ENCODE measurements at places on chromosomes 11 and 22.

- DNase-seq, result no peak
Observed at GRCh38 chr11:29159552-29160465, 857.0 kb downstream of the KCNA4 start.

DNA sequence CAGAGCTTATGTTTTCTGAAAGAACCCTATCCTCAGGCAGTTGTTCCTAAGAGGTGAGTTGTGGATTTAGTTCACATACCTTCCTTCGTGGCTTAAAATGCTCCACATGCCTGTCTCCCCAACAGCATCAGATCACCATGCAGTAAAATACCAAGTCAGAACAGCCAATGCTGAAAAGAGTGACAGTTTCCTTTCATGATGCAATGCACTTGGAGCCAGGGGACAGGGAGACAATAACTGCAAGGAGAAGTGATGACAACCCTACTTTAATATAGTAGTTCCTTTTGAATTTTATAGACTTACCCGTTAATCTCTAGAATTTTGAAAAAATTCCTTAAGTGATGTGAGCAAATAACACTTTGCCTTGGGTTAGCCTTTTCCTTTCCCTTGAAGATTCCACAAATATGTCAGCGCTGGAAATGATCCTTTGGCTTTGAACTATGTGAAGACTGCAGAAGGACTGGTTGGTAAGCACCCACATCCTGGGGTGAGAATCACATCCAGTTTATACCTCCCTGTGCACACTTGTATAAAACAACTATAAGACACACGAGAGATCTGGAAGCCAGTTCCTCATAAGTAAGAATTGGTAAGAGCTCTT lies 71.2 kb downstream of the PIWIL4 start:
- no peak for DNase-seq

GRCh38 chr11:131002145-131002544 lies 85.9 kb upstream of the SNX19 start:
- no peak for DNase-seq

GRCh38 chr11:101126551-101127196 lies 2.9 kb downstream of the PGR start:
- no peak for DNase-seq

- no peak for DNase-seq
Observed at GRCh38 chr11:112644410-112645131, 316.6 kb upstream of the NCAM1 start.

DNA sequence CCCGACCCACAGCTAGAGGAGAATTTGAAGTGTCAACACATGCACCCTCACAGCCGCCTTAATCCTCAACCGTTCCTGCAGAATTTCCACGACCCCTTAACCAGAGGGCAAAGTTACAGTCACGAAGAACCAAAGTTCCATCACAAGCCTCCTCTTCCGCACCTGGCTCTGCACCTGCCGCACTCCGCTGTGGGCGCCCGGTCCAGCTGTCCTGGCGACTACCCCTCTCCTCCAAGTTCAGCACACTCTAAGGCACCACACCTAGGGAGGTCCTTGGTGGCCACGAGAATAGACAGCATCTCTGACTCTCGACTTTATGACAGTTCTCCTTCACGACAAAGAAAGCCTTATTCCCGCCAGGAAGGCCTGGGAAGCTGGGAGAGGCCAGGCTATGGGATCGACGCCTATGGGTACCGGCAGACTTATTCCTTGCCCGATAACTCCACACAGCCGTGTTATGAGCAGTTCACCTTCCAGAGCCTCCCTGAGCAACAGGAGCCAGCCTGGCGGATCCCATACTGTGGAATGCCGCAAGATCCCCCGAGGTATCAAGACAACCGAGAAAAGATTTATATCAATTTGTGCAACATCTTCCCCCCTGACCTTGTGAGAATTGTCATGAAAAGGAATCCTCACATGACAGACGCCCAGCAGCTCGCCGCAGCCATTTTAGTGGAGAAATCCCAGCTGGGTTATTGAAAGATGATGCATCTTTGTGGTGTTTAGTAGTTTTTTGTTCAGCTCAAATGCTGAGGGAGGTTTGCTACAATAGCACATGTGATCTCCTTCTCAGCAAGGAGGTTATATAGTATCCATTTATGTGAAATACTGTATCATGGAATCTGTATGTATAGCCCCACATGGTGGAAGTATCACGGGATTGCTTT lies 72.1 kb downstream of the ZC3H12C start:
- DNase-seq, result no peak

GRCh38 chr11:62919476-62919875 lies 1.7 kb downstream of the CHRM1 start:
- DNase-seq, result no peak

GRCh38 chr22:17120281-17120680 lies 879 bp downstream of the TMEM121B start:
- peak; percentile 49 for DNase-seq

DNA sequence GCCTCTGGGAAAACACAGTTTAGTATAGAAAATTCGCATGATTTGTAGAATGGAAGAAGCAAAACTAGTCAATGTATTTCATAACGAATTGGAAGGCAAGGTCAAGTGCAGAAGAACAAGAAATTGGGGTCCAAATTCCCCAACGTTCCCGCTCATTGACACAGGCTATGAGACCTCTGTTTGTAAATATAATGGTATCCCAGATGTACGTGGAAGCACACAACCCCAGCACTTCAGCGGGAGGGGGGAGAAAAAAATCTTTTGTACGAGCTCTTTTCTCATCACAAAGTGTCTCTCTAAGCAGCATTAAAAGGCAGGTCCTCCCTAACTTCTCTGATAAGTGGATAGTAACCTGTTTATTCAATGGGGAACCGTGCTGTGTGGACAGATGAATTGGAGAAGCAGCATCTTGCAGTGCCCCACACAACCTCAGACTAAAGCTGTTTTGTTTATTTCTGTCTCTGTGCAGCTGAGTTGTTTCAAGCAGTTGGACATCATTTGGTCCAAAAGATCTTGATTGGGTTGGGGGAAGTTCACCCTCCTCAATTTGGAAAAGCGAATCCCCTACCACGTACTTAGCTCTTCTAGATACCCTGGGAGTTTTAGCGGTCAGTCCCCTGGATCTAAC lies 1.1 kb upstream of the GAB2 start:
- no peak for DNase-seq

DNA sequence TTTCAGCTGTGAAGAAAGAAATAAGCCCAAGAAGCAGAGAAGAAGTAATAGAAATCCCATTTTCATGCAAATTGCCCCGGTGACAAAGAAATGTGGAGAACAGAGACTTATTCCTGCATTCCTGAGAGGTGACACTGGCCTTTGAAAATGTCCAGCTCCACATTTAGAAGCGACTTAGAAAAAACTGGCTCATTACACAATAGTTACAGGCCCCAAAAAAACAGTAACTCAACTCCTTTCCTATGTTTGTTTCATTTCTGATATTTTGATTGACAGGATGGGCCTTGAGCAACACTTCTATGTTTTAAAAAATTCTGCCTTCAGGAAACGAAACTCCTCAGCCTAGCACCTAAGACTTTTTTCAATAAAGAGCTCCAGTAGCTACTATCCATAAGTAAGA lies 726.9 kb upstream of the TENM4 start:
- no peak for DNase-seq

DNA sequence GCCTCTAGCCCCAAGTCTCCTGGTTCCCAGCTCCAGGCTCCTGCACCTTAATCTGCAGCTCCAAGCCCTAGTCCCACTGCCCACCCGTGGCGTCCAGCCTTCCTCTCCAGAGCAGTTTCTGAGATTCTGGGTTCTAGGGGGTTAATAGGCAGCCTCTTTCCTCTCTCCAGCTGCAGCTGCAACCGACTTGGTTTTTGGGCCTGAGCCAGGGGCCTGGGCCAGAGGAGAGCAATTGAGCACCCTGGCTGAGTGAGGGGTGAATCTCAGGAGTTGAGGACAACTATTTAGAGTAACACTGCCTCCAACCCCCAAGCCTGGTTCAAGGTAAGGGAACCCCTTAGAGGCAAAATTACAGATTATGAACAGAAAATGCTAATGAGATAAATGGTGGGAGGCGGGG lies 9.0 kb upstream of the CHRM1 start:
- DNase-seq, result no peak

- no peak for DNase-seq
Observed at GRCh38 chr11:65133724-65134123, 595 bp downstream of the SYVN1 start.

DNA sequence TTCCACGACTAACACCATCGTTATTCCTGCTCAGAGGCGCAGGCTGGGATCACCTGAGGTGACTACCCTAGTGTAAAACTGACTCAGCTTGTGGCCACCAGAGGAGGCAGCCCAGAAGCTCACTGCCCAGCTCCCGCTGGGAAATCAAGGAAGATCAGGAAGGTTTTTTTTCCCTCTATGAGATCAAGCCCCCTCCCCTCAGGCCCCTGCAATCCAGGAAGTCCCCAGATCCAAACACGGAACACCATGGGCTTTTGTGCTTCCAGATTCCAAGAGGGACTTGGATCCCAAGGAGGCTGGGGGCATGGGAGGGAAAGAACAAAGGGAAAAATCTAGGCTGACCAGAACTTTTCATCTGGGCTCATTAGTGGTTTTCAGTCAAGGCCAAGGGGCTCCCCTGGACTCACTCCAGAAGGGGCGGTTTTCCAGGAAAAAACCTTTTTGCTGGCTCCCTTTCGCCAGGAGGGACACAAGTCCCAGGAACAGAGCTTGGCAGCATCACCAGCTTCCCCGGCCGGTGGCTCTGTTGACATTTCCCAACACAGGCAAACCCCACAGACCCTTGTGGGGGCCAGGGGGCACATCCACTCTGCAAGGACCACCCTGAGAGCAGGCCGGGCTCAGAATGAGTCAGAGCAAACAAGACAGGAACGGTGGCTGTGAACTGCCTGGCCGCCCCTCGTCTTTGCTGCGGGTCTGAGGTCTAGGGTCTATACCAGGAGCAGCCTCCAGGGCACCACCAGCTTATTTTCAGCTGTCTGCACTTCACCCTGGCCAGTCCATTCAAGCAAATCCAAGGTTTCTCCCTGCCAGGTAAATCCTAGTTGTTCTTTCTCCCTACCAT lies 36.8 kb downstream of the MYH9 start:
- DNase-seq, result no peak

DNA sequence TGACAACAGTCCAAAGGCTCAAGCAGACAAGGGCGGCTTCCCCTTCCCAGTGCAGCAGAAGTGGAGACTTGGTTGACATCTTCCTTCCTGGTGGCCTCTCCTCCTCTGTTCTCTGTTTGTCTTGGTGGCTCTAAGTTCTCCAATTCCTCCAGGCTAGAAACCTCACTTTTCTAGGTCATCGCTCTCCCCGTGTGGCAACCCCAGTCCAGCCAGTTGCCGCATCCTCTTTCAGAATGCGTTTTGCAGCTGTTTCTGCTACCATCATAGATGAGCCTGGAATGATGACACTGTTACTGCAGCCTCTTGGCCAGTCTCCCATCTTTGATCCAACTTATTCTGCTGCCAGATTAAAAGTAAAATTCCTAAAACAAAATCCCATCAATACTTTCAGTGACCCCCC lies 201.5 kb downstream of the TRIM29 start:
- no peak for DNase-seq

GRCh38 chr11:58965246-58965985 lies 26.1 kb downstream of the GLYATL1 start:
- DNase-seq, result no peak

DNA sequence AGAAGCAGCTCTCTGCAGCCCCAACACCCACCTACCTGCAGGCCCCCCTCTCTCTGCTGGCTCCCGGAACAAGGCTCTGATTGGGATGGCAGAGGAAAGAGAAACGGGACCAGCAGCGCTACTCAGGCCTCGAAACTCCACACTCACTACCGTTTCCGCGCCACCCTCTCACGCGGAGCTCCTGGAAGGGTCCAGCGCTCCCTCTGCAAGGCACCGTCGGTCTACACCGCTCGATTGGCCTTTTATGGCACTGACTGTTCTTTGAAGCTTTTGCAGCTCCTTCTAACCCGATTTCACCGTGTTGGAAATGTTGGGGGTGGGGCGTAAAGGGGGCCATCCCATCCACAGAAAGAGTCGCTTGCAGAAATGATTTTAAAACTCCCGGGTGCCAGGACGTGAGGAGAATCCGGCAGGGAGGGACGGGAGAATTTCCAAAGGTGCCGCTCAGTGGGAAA lies 323 bp upstream of the PANX1 start:
- no peak for DNase-seq

- DNase-seq, result no peak
Observed at GRCh38 chr11:27339941-27340340, 23.1 kb downstream of the CCDC34 start.

DNA sequence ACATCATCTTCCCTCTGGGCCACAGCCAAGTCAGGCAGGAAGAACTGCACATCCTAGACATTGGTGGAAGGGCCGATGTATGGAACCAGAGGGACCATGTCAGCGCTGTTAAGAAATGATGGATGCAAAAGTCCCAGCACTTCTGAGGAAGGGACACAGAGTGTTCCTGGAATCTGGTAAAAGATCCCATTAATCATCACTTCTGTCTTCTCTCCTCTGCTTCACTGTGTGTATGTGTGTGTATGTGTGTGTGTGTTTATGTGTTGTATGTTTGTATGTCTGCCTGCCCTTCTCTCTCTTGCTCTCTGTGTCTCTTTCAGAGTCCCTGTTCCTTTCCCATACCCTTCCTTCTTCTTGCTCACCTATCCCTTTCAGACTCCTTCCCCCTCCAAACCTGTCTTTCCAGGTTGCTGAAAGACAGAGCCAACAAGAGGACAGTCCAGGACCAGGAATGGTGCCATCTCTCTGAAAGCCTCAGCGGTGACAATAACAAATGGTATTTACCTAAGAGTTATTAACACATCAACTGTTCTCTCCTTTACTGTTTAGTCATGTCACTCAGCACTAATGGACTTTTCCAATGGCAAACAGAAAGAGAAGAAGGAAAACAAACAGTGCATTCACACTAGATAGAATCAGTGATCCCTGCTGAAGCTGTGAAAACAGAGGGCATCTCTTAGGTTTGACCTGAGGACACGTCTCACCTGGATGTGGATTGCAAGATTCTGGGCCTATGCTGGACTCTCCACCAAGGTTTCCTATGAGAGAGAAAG lies 47.1 kb downstream of the EHF start:
- no peak for DNase-seq

DNA sequence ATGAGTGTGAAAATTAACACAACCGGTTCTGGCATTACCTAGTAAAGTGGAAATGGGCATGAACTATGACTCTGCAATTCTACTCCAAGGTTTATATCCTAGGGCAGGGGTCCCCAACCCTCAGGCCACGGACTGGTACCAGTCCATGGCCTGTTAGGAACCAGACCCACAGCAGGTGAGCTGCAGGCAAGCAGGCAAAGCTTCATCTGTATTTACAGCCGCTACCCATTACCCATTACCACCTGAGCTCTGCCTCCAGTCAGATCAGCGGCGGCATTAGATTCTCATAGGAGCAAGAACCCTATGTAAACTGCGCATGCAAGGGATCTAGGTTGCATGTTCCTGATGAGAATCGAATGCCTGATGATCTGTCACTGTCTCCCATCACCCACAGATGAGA lies 49.8 kb downstream of the MORC2 start:
- no peak for DNase-seq
